CD4-positive, alpha-beta T cell treated with Interferon gamma for 1 hour (primary cell): ENCODE measurements at places on chromosomes 3 and 15.
A peak's percentile ranks its signal among the peaks of the same experiment; 100 is the strongest.

DNA sequence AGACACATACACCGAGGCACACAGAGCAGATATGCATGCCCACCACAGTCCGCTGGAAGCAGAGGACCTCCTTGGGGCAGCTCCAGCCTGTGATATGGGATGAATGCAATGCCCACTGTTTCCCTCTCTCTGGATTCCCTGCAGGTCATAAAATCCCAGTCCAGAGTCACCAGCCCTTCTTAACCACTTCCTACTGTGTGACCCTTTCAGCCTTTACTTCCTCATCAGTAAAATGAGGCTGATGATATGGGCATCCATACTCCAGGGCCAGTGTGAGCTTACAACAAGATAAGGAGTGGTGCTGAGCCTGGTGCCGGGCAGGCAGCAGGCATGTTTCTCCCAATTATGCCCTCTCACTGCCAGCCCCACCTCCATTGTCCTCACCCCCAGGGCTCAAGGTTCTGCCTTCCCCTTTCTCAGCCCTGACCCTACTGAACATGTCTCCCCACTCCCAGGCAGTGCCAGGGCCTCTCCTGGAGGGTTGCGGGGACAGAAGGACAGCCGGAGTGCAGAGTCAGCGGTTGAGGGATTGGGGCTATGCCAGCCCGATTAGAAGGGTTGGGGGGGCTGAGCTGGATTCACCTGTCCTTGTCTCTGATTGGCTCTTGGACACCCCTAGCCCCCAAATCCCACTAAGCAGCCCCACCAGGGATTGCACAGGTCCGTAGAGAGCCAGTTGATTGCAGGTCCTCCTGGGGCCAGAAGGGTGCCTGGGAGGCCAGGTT is at the start of gene GNAT1:
TSS of gene GNAT1 (plus strand) at position 675 of the 725 bp plus-strand sequence. CDS start 116 bp downstream, outside the sequence.
- no peak for DNase-seq

- DNase-seq, result no peak
Observed at GRCh38 chr15:64256051-64256450, 93.2 kb upstream of the PPIB start.

DNA sequence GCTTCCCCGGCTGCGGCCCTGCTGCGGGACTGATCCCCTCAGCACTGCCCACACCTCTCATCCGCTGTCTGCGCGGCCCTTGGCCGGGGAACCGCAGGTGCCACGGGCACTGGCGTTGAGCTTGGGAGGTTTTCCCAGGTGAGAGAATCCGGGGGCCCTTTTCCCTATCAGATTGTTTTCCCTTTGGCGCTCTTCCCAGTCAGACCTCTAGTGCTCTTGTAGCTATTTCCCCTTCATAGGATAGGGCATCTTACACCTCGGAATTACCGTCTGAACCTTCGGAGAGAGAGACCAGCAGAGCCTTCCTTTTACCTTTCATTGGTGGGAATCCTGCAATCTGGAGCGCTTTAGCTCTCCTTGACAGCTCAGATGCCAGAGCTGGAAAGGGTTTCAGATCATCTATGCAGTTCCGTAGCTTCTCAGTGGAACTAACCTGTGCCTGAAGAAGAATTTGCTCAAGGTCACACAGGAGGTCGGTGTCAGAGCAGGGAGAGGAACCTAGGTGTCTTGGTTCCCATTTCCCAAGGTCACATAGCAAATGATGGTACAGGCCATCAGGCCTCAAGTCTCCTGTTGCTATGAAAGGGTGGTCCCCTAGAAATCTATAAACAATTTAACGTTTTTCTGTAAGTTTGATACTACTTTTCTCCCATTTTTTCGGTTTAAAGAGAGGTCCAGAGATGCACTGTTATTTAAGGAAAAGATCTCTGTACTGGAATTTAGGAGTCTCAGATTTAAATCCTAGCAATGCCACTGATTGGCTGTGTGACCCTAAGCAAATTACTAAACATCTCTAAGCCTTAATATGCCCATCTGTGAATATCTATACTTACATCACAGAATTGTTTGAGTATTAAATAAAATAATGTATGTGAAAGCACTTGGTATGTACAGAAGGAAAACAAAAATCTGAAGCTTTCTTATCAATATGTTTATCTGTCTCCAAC is 916 bp downstream of the IDH3A start:
- no peak for DNase-seq

GRCh38 chr3:55426486-55426885 is 60.6 kb downstream of the WNT5A start:
- DNase-seq, result no peak

GRCh38 chr3:117681619-117682018 is 972.0 kb downstream of the TUSC7 start:
- no peak for DNase-seq

GRCh38 chr3:48516571-48516970 is 12.6 kb upstream of the SHISA5 start:
- peak; percentile 13 for DNase-seq

GRCh38 chr3:19573644-19574043 is 360.4 kb downstream of the EFHB start:
- DNase-seq, result no peak

DNA sequence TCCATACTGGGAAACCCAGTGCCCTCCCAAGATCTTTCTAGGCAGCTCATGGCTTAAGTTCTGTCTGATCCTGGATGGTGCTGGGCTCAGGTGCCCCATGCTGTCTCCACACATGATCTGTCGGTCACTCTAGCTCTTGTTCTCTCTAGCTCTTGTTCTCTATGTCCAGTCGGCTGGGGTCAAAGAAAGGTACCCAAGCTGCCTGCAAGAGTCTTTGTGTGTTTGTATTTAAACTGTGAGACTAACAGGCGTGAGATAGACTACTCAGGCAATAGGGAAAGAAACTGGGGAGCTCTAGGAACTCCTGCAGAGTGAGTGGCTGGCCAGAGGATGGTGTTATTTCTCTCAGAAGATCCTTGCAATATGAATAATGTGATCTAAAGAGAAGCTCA is 40.2 kb downstream of the GPR156 start:
- DNase-seq, result no peak

DNA sequence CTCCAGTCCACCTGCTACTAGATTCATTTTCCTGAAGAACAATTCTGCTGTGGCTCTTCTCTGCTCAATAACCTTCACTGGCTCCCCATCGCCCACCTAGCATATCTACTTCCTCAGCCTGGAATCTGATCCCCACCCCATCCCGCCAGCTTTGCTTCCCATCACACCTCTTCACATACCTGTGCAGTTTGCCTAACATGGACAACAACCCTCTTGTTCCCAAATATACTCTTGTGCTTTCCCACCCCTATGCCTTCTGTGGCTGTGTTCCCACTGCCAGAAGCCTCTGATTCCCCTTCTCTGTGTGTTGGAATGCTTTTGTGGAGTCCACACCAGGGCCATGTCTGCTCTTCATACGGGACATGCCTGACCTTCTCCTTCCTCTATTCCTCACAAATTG is 29.5 kb downstream of the CMTM7 start:
- no peak for DNase-seq

GRCh38 chr3:39505866-39506742 is 38.6 kb downstream of the MOBP start:
- DNase-seq, result no peak

- no peak for DNase-seq
Observed at GRCh38 chr3:51279448-51279847, 105.6 kb upstream of the MANF start.

DNA sequence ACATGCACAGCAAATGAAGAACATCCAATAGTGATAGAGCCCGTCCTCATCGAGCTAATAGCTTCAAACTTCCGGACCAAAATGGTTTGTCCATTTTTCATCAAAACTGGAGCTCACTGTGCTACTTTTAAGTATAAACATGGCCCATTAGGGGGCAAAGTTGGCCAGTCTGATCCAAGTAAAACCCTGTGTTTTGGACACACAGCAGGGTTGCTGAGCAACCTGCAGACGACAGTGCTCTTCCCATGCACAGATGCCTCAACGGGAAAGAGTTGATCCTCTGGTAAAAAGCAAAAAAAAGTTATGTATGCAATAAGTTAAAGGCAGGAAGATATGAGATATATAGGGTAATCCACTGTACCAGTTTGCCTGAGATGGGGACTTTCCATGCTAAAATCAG is 244.0 kb upstream of the THBS1 start:
- no peak for DNase-seq

DNA sequence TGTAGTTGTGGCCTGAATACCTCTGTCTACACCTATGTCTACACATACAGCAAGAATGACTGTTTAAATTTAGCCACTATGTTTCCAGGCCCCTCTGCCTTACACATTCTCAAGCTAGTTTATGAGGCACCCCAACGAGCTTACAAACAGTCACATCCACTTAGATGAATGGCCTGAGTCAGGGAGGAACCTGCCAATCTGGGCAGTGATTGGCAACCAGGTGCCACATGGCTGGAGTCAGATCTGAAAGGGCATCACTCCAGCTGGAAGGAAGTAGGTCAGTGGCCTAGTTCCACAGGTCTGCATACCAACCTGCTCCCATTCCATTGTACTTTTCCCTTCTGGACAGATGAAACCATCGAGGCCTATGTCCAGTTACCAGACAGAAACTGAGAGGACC is 136.3 kb downstream of the FOXP1 start:
- DNase-seq, result no peak

- no peak for DNase-seq
Observed at GRCh38 chr3:197368330-197368729, 69.9 kb upstream of the DLG1 start.

DNA sequence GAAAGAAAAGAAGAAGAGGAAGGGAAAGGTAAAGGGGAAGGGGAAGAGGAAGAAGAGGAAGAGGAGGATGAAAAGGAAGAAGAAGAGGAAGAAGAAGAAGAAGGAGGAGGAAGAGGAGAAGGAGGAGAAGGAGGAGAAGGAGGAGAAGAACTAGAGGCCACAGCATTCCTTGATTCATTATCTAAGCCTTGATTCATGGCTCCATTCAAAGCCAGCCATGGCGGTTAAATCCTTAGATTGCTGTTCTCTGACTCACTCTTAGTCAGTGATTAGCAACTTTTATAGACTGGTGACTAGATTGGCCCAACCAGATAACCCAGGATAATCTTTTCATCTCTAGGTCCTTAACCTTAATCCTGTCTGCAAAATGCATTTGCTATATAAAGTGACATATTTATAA is 47.6 kb downstream of the OSTN start:
- DNase-seq, result no peak

DNA sequence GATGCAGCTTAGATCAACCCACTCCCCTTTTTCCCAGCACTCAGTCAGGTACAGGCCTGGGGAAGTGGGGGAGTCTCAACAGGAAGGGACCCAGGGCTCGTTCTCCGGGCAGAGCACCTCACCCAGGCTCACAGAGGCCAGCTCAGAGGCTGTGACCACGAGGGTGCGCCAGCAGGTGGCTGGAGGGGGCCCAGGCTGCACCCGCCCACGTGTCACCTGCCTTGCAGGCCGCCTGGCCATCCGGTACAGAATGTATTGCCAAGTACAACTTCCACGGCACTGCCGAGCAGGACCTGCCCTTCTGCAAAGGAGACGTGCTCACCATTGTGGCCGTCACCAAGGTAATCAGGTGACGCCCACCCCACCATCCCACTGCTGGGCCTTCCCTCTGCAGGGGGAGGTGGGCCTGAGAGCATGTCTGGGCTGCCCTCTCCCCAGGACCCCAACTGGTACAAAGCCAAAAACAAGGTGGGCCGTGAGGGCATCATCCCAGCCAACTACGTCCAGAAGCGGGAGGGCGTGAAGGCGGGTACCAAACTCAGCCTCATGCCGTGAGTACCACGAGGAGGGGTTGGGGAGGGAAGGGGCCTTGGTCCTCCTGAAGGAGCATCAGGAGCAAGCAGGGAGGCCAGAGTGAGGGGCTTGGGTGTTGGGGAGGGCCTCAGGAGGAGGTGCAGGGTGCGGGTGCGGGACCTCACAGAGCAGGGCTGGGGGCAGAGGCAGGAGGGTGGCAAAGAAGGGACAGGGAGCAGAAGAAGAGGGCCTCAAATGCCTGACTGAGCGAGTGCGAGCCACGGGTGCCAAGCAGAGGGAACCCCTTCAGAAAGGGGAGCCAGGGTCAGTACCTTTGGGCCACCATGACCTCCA is 14.0 kb upstream of the LMAN1L start:
- no peak for DNase-seq

GRCh38 chr3:55893045-55893664 is 406.0 kb upstream of the WNT5A start:
- no peak for DNase-seq

- no peak for DNase-seq
Observed at GRCh38 chr3:30356866-30357753, 249.3 kb upstream of the TGFBR2 start.

DNA sequence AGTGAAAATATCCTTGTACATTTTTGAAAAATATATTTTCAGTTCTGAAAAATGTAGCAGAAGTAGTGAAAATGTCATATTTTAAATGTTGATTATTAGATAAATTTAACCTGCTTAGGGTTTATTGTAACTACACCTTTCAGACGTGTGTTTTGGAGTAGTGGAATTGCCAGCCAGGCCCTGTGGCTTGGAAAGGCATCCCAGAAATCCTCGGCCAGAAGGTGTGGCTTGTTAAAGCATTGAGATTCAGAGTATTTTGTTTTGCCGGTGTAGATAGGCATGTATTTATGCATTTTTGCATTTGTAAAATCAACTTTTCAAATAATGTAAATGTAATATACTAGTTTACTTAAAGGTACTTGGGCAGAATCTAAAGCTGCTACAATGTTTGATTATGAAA is 7.0 kb downstream of the EBLN2 start:
- no peak for DNase-seq

DNA sequence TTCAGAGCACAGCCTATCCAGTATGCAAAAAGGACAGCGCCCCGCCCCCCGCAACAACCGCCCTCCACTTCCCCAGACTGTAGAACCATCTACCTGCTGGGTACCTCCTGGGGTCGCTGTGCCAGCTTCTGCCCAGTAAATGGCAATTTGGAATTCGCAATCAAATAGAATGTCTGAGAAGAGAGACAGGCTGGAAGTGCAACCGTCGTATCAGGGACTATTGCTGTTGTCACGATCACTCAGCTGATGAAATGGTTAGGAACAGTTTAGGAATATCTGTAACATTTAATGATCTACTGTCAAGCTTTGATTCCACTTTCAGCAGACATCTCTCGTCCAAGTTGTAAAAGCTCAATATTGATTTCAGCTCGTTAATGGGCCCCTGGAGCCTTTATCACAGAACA is 13.3 kb upstream of the PARL start:
- no peak for DNase-seq

DNA sequence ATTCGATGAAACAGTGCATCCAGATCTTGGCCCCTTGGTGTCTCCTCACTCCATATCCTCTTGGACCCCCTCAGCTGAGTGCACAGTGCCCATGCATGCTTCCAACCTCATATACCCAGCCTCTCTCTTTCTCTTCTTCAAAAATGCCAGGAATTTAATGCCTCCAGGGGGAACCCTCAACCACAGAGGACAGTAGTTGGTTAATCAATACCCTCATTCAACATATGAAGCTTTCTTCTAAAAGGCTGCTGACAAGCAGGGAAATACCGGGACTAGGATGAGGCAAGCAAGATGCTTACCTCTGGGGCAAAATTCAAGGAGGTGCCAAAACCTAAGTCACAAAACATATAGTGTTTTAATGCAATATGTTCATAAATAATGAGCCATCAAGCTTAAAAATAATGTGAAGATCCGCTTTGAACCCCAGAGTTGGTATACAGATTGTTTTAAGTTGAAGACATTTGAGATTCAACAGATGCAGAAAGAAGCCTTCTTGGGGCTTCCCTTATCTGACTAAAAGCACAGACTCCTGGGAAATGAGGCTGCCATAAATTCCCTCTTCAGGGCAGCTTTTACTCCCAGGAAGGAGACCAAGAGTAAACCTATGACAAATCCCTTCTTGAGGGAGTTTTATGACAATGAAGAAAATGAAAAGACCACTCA is 48.2 kb upstream of the FHIT start:
- DNase-seq, result no peak
